ENCODE measurements at places on chromosomes 12 and 14.

DNA sequence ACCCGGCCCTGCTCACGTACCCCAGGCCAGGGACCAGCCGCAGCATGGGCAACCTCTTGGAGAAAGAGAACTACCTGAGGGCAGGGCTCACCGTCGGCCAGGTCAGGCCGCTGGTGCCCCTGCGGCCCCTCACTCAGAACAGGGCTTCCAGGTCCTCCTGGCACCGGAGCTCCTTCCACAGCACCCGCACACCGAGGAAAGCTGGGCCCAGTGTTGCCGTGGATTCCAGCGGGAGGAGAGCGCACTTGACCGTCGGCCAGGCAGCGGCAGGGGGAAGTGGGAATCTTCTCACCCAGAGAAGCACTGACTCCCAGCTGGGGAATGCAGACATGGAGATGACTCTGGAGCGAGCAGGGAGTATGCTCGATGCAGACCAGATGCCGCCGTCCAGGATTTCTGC lies 7.9 kb upstream of the VAMP1 start:
- DNase-seq, result no peak

GRCh38 chr12:20423557-20423956 lies 55.2 kb downstream of the PDE3A start:
- peak; percentile 71 for DNase-seq

DNA sequence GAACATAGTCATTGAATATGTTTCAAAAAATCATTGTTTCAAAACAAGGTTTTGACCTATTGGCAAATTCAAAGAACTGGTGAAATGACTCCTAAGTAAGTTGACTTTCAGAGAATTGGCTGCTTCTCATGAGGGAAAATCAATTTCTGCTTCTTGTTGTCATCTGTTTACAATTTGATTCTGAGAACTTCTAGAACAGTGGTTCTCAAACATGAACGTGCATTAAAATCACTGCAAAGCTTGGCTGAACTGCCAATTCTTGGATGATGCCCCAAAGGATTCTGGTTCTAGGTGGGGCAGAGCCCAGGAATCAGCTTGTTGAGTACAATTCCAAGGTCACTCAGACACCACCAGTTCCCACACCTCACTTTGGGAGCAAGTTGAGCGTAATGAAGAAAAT lies 83.9 kb downstream of the ZFP36L1 start:
- no peak for DNase-seq

- DNase-seq, result no peak
Observed at GRCh38 chr14:65071544-65071943, 30.8 kb downstream of the MAX start.

- no peak for DNase-seq
Observed at GRCh38 chr14:88990856-88991255, 166.4 kb downstream of the TTC8 start.

- no peak for DNase-seq
Observed at GRCh38 chr14:63229330-63230059, 25.3 kb downstream of the RHOJ start.

- DNase-seq, result peak; percentile 88
Observed at GRCh38 chr14:36070031-36070719, 106.3 kb downstream of the PTCSC3 start.

DNA sequence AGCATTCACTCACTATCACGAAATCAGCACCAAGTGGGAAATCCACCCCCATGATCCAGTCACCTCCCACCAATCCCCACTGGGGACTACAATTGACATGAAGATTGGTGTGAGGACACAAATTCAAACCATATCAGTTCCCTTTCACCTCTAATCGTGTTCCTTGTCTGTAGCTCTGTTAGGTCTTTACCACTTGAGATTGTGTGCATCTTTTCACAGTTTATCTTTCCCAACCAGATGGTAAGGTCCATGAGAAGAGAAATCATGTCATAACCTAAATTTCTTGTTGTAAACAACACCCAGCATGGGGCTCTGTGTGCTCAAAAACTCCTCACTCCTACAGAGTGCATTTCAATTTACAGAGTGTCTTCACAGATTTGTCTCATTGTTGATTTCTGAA lies 27.1 kb upstream of the PCED1B start:
- DNase-seq, result no peak

DNA sequence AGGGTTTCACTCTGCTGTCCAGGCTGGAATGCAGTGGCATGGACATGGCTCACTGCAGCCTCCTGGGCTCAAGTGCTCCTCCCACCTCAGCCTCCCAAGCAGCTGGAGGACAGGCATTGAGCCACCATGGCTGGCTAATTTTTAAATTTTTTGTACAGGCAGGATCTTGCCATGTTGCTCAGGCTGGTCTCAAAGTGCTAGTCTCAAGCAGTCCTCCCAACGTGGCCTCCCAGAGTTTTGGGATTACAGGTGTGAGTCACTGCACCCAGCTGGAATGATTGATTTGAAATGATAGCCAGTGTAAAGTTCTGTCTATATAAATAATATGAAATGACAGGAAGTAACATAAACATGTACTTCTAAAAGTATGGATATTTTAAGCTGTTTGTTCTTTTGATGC lies 172.7 kb downstream of the FUT8 start:
- no peak for DNase-seq

- no peak for DNase-seq
Observed at GRCh38 chr12:1766110-1766509, 54.3 kb upstream of the LRTM2 start.

GRCh38 chr14:68255693-68256178 lies 436.2 kb downstream of the RAD51B start:
- DNase-seq, result no peak

DNA sequence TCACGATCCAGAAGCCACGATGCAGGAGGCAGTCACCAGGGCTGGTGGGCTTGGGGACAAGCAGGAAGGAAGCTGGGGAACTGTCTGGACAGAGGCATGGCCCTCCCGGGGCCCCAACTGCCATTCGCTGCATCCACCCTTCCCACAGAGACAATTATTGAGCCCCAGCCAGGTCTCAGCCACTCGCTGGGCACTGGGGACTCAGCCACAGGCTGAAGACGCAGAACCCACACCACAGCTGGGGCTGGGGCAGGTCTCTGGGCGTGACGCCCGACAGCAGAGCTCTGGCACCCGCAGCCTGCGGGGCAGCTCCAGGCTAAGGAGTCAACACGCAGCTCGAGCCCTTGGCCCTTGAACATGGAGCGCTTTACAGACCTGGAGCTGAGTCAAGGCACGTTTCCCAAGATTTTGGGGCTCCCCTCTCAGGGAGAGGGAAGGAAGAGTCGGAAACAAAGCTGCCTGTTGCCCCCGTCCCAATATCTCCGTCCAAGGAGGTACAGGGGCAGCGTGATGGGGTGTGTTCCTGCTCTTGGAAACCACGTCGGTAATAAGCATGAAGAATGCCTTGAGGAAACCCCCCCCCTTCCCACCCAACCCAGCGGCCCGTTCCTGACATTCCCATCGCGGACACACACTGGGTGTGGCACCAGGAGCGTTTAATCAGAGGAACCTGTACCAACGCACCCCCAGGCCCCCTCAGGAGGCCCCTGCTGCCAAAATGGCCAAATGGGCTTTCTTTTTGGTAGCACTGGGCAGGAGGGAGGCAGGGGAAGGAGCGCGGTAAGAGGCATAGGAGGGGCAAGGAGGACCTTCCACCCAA lies 6.7 kb downstream of the RIMBP2 start:
- peak; percentile 52 for DNase-seq

GRCh38 chr12:83801972-83802371 lies 1110.6 kb downstream of the SLC6A15 start:
- no peak for DNase-seq

- peak; percentile 84 for DNase-seq
Observed at GRCh38 chr12:42735861-42736361, 146.4 kb upstream of the PRICKLE1 start.

GRCh38 chr12:14567351-14568162 lies at the start of gene PLBD1:
TSS of gene PLBD1 (minus strand) at chr12:14567883. CDS start at chr12:14567696, 187 bp downstream.
- DNase-seq, result peak; percentile 92

- DNase-seq, result no peak
Observed at GRCh38 chr14:28577187-28577586, 189.4 kb upstream of the FOXG1 start.

DNA sequence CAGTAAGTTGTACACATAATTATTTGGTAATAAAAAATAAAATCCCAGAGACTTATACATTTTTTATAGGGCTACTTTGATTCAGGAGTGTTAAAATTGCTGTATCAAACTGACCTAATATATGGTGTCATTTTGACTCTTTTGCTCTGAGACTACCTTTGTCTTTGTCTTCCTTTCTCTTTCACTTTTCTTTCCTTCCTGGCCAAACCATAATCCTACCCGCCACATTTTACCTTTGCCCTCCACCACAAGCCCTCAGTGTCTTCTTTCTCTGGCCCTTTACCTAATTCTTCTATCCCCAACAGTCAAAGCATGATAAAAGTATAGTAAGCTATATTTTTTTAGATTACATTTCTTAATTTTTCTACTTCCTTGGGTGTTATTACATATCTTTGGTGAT lies 62.0 kb downstream of the CAND1 start:
- no peak for DNase-seq

- DNase-seq, result peak; percentile 52
Observed at GRCh38 chr14:99731547-99732435, 47.7 kb downstream of the CYP46A1 start.

GRCh38 chr14:54737132-54737711 lies 165.4 kb downstream of the GCH1 start:
- peak; percentile 59 for DNase-seq

All from islet precursor cell (in vitro differentiated cells).